ENCODE measurements at places on chromosomes 3 and 15.

- DNase-seq = no peak
These were observed 24.7 kb downstream of the GXYLT2 start for GRCh38 chr3:72912532-72912931.

DNA sequence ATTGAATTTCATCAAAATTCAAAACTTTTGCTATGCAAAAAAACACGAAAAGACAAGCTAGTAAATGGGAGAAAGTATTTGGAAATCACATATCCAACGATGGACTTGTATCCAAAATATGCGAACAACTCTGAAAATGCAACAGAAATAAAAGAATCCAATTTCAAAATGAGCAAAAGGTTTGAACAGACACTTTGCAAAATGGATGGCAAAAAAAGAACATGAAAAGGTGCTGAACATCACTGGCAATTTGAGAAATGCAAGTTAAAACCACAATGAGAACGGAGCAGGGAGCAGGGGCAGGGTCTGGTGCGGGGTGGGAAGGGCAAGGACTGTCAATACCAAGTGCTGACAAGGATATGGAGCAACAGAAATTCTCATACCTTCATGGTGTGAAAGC is 23.1 kb upstream of the FOXP1 start:
- no peak for DNase-seq

GRCh38 chr3:22269831-22270230 is 518.8 kb upstream of the ZNF385D start:
- no peak for DNase-seq

GRCh38 chr15:47718497-47719437 is 1.5 kb downstream of the SEMA6D start:
- peak; percentile 47 for DNase-seq

DNA sequence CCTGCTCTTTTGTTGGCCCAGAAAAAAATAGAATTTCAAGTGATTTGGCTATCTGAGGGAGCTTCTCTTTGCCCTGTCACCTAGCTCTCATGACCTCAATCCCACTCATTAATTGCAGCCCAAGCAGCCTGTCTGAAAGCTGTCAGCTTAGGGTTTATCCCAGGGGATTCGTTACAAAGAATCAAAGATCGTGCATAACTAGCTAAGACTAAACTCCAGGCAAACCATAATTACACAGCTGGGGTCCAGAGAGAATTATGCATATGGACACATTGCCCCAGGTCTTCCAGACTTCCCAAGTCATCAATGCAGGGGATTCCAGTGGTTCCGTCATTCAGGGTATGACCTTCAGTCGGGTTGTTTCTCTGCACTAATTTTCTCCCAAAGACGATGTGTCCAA is 91.6 kb upstream of the CBLB start:
- no peak for DNase-seq

- DNase-seq = no peak
These were observed 158.0 kb upstream of the TMC3 start for GRCh38 chr15:81532001-81532400.

GRCh38 chr3:118089563-118089962 is 945.1 kb downstream of the IGSF11 start:
- no peak for DNase-seq

DNA sequence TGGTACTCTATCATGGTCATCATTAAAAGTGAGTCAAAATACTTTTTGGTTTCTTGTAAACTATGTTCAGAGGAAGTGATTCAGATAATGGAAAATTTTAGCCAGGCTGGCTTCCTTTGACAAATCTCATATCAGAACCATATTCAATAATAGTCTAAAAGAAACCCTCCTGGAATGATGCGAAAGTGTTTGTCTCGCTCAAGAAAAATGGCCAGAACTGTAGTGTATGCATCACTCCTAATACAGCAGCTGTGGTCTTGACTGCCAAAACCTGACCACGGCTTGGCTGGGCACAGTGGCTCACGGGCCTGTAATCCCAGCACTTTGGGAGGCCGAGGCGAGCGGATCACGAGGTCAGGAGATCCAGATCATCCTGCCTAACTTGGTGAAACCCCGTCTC is 35.6 kb upstream of the KCNMB2 start:
- no peak for DNase-seq

DNA sequence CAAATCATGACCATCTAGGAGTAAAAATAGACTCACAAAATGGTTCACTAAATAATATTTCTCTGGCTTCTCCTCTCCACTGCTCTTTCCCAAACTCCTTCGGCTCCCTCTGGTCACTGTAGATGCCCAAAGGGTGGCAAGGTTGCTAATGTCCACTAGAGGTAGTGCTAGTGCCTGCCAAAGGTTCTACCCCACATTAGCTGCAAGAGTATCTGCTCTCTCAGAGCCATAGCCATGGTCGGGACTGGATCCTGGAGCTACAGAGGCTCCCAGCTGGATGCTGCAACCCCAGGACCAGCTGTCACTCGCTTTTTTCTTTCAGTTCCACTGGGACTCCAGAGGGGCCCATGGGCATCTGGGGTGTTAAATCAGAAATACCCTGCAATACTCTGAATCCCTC is 8.5 kb downstream of the HTR3D start:
- DNase-seq = no peak

GRCh38 chr15:45653702-45654424 is 19.0 kb downstream of the SQOR start:
- no peak for DNase-seq

GRCh38 chr3:184360929-184361531 is 375 bp downstream of the CLCN2 start:
- DNase-seq = peak; percentile 53

DNA sequence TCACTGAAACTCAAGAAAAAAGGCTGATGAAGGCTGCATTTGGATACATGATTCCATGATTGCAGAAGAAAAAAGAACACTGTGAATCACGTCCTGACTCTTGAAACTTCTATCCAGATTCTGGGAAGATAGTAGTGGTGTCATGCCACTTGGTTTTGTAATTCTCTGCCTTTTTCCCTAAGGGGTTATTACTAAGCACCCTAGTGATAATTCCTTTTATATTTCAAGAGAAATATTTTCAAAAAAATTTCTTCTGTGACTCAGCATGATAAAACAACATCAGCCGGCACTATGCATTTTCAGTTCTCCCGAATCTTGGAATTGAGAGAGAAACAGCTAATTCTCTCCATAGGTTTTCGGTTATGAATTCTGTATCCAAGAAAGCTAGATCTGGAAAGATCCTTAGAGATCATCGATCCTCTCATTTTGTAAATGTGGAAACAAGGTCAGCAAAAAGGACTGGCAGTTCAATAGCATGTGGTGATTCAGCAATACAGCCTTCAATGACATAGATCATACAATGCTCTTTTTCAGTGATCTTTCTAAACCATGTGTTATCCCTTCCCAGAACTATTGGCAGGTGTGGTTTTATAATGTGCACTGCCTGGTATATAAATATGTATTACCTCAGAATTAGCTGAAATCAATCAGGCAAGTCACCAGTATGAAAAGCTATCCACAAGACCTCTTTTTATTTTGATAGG is 42.6 kb upstream of the TP63 start:
- DNase-seq = no peak

GRCh38 chr15:57506422-57506821 is 85.3 kb upstream of the MYZAP start:
- no peak for DNase-seq

GRCh38 chr15:67164811-67165253 is 89.6 kb downstream of the AAGAB start:
- DNase-seq = no peak

GRCh38 chr3:49530701-49531100 is 23.6 kb upstream of the BSN start:
- DNase-seq = no peak
